Stimulated activated CD4-positive, alpha-beta T cell treated with anti-CD3 and anti-CD28 coated beads, Interleukin-15, amount 100 ng/mL, for 1 hour (primary cell): ENCODE measurements at places on chromosomes 13 and 19.

- no peak for DNase-seq
Measured at GRCh38 chr13:95614641-95615245, 29.8 kb downstream of the DZIP1 start.

GRCh38 chr13:100098445-100099116 is 9.7 kb downstream of the PCCA start:
- no peak for DNase-seq

- no peak for DNase-seq
Measured at GRCh38 chr13:46728777-46729176, 68.2 kb downstream of the ESD start.

DNA sequence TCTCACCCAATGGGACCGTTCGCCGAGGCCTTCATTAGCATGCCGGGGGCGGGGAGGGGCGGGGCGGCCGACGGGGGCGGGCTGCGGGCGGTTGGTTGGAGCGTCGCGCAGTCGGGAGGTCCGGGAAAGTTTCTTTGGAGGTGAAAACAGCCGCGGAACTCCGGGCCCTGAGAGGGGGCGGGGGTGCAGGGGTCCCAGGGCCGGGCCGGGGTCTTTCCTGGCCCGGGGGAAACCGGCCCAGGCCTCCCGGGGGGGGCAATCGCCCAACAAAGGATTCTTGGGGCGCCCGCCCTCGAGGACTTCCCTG is at the start of gene HMG20B:
Gene HMG20B (plus strand): TSS at position 90 of the 307 bp plus-strand sequence. CDS start 366 bp downstream, outside the sequence.
- DNase-seq = no peak

DNA sequence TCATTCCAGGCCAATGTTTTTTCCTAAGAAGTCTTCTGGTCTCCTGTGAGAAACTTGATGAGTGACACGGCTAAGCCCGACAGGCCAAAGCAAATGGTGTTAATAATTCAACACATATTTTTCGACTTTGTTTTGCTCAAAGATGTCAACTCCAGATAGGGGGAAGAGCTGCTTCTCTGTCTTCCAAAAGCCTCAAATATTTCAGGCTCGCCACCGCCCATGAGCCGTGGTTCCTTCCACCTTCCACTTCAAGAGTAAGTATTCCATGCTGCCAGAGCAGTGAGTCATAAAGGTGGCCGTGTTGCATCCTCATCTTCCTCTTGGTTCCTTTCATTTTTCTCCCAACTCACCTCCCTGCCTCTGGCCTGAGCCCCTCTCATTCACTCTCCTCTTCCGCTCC is 272.6 kb downstream of the EFNB2 start:
- DNase-seq = no peak

DNA sequence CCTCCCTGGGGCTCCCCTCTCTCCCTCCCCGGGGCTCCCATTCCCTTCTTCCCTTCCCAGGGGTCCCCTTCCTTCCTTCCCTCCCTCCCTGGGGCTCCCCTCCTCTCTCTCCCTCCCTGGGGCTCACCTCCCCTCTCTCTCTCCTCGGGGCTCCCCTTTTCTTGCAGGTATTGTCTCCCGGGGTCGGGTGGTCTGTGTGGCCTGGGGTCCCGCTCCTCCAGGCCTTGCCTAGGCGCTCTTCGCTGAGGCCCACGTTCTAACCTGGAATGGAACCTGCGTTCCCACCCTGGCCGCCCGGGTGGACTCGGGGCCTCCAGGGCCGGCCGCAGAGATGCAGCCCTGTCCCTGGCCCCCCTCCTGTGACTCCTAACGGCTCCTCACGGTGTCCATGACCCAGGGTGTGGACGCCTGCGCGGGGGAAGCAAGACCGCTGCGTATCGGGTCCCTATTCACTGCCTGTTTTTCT is 940 bp upstream of the DCUN1D2 start:
- no peak for DNase-seq

DNA sequence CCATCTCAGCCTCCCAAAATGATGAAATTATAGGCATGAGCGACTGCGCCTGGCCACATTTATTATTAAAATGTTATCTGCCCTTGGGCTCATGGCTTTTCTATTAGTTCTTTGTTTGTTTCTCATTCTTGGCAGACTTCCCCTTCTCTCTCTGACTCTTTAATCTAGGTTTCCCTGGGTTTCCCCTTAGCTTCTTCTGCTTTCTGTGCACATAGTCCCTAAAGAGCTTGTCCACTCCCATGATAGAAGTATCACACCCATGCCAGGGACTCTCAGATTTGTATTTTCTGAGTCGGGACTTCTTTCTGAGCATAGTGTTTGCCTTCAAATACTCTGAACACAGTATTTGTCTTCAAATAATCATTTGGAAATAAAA is 38.6 kb upstream of the ITM2B start:
- no peak for DNase-seq
